ENCODE measurements at places on chromosomes 7 and 10.
A peak's percentile ranks its signal among the peaks of the same experiment; 100 is the strongest.

- DNase-seq = no peak
These were observed 288.5 kb downstream of the ZEB1 start for GRCh38 chr10:31607481-31607880.

DNA sequence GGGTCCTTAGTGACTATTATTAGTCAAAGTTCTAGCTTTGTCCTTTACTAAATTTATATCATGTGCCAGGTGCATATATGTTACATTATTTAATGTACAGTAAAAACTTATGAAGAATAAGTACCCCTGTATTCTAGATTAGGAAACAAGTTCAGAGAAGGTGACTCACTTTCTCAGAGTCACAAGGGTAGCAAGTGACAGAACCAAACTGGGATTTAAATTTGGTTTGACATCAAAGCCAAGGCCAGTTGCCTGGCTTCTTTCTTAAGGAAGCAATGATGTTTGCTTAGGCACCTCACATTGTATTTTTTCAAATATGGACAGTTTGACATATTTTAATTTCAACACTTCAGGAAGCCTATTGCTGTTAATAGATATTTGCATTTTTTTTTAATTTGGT is 2.5 kb downstream of the LSM8 start:
- DNase-seq = peak; percentile 25

DNA sequence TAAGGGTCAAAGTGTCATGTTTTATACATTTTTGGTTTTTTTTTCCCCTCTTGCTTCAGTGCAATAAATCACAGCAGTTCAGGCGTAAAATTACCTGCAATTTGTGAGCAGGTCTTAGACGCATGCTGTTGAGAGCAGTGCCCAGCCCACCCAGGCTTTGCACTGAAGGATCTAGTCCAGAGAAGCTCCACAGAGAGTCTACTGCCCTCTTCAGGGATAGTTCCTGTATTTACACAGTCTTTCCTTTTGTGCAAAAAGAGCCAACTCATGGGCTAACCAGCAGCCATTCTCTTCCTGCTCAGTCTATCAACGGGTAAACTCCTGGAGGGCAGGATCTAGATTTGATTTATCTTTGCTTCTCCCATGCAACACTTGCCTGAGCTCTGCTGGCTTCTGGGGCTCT is 82.2 kb upstream of the NAMPT start:
- DNase-seq = peak; percentile 42

DNA sequence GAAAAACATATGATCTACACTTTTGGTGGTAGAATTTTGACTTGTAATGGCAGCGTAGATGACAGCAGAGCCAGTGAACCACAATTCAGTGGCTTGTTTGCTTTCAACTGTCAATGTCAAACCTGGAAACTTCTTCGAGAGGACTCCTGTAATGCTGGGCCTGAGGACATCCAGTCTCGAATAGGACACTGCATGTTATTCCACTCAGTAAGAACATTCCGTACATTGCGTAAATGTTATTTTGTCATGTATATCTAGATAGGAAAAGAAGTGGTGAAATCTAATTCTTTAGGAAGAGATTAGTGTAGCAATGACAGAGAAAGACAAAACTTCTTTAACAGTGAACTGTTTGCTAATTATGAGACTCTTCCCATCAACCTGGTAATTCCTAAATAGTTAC is 112.9 kb downstream of the PODXL start:
- DNase-seq = peak; percentile 67

DNA sequence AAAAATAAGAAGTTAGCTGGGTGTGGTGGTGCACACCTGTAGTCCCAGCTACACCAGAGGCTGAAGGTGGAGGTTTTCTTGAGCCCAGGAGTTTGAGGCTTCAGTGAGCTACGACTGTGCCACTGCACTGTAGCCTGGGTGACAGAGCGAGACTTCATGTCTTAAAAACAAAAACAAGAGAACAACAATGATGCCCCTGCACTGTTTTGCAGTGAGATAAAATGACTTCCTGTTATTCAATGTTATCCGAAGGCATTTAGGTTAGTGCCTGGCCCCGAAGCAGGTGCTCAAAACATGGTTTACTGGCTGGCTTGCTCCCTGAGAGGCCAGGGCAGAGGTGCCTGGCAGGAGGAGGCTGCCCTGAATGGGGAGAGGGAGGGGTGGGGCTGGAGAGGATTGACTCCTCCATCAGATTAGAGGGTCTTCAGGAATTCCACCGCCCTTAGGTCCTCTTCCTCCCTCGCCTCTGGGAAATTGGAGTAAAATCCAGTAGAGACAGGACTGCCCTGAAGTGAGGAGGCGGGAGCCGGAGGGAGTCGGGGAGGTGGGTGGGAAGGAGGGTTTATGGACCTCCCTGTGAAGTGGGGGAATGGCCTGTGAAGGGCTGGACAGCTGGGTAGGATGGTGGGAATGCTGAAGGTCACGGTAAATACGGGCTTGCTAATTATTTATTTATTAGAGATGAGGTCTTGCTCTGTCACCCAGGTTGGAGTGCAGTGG is 6.8 kb upstream of the CLDN4 start:
- DNase-seq = no peak

DNA sequence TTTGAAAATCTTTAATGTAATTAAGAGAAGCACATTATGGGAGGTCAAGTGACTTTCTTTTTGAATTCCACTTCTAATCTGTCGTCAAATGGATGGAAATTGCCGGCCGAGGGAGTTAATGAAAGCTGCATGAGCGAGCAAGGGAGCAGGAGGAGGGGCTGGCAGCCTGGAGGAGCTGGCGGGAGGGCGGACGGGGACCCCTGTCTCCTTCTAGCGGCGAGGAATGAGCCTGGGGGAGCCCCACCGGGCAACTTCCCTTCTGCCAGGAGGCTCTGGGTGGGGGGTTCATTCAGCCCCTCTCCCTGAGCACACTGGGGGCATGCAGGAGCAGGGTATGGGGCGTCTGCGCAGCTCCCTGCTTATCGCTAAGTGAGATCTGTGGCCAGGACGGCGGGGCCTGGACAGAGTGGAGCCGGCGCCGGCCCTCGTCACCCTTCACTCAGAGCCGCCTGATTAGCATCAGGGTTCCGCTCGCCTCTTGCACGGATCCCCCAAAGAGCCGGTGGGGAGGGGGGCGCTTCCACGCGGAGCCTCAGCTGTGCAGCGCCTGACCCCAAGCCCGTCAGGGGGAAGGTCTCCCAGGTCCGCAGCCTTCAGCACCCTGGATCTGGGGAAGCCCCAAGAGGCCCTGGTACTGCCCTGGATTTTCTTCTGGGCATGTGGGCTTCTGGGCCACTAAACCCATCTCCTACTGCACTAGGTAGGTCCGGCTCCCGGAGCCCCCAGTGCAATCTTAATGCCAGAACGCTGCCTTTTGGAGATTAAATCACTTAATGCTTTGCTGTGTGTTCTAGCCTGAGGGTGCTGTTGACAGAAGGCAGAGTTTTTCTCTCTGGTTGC is 680.8 kb downstream of the LRMDA start:
- no peak for DNase-seq

GRCh38 chr10:18290651-18291313 is 150.6 kb downstream of the CACNB2 start:
- no peak for DNase-seq

GRCh38 chr10:11104772-11105675 is 87.4 kb downstream of the CELF2 start:
- no peak for DNase-seq

DNA sequence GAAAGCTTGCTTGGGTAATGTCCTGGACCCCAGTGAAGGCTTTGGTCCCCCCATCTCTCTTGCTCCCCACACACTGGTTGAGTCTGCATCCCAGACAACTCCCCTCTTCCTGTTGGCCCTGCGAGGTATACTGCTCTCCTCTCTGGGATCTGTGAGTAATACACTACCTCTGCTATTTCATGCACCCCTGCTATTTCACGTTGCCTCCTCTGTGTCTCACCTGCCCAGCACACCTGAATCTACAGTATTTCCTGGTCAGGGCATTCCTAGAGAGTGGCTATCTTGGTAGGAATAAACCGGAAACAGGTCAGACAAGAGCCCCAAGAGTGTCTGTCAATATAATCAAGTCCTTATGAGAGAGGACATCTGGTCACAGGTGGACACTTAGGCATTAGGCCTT is 114.3 kb upstream of the ODAD2 start:
- DNase-seq = no peak

GRCh38 chr10:688312-689120 is 952 bp downstream of the DIP2C start:
- peak; percentile 78 for DNase-seq

GRCh38 chr7:108613147-108613948 is 43.7 kb downstream of the DNAJB9 start:
- DNase-seq = peak; percentile 76

DNA sequence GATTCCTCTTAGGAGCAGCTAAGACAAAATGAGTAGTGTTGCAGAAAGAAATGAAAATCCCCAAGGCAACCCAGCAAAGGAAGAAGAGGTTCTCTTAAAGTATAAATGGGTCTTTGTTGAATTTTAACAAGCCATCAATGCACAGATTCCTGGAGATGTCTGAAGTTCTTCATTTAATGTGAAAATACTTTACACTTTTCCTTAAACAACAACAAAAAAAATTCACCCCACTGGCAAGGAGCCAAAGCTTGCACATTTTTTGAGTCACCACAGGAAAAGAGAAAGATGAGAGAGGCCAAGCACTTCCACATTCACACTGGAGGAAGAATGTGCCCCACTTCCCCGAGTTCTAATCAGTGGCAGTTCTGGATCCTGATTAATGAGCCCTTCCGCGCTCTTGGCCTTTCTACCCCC is 286.4 kb upstream of the MEOX2 start:
- DNase-seq = peak; percentile 19

DNA sequence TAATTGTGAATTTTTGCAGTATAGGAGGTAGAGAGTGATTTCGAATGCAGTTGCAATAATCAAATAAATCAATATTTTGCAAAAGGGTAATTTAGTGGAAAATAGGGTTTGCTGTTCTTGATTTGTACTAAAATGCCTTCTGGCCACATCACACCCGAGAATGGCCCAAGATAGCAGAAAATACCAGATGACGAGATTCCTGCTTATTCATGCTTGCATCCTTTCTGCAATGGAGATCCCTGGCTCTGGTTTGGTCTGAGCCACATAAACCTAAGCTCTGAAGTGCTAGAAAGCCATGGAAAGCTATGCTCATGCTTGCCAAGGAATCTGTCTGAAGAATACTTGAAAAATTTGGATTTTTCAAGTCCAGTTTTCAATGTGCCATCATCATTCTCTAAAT is 634.2 kb upstream of the COBL start:
- DNase-seq = no peak

DNA sequence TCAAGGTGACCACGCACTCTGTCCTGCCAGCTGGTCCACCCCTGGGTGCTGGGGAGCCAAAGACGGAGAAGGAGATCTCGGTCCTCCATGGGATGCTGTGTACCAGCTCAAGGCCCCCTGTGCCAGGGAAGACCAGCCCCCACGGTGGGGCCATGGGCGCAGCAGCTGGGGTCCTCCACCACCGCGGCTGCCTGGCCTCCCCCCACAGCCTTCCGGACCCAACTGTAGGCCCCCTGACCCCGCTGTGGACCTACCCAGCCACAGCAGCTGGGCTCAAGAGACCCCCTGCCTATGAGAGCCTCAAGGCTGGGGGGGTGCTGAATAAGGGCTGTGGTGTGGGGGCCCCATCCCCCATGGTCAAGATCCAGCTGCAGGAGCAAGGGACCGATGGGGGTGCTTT is 5.4 kb downstream of the NYAP1 start:
- no peak for DNase-seq

GRCh38 chr10:62681211-62681940 is 123.1 kb upstream of the ADO start:
- DNase-seq = no peak

DNA sequence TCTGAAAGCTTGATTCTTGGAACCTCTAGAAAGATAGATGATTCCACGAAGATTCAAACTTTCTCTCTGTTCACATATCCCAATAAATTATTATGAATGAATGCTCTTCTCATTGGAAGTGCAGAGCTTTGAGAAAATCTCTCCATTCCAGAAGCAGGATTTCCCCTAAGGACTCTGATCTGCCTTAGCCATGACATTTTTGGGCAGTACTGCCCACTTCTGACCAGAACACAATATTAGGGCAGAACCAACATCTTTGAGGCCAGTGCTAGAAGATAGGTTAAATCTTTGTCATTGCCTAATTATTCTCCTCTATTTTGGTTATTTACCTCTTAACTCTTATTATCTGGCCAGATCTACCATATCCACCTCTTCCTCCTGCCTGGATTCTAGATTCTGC is 49.9 kb downstream of the ARMC3 start:
- no peak for DNase-seq

DNA sequence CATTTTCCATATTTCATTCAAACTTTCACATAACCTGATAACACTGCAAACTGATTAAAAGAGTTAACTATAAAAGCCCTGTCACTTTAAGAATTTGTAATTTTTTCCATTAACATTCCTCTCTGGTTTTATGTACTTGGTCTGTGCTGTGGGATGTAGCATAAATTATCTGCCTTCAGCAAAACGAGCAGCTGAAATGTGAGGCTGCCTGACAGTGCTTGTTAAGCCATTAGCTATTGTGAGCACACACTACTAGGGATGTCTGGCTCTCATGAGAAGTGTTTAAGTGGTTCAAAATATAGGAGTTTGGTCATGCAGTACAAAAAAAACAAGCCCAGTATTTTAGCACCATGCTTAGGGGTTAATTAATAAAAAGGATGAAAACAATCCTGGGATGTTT is 63.0 kb downstream of the HOXA1 start:
- DNase-seq = no peak

GRCh38 chr7:2541291-2542010 is 13.9 kb downstream of the BRAT1 start:
- no peak for DNase-seq

DNA sequence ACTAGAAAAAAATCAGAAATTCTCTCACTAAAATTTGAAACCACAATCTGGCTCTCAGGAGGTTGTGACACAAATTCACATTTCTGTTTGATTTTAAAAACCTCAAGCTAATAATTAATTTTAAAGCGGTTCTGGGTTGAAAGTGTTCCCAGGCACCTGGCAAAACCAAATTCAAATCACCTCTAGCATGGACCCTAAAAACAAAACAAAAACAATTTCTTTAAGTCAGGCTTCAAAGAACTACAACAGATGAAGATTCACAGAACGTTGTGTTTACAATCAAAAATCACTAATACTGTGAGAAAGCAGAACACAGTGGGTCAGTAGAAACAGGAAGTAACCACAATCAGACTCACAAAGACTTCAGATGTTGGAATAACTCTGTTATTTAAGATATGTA is 7.2 kb upstream of the RELN start:
- no peak for DNase-seq

DNA sequence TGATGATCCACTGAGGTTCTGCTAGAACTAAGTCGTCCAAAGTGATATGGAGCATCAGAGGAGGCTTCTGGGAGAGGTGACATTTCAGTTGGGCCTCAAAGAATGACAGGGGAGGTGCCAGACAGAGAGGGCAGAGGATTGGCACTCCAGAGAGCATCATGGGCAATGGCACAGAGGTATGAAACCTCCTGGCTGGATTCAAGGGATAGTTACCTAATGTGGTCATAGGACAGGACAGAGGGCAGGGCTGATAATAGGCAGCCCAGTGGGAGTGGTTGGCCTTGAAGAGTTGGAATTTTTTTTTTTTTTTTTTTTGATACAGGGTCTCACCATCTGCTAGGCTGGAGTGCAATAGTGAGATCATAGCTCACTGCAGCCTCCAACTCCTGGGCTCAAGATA is 7.6 kb downstream of the SRRM3 start:
- no peak for DNase-seq

- DNase-seq = no peak
These were observed 38.7 kb downstream of the FAM241B start for GRCh38 chr10:69668721-69669120.

Measured in adipocyte (in vitro differentiated cells).